Activated CD4-positive, CD25-positive, alpha-beta regulatory T cell (primary cell): ENCODE measurements at places on chromosomes 2 and 18.

DNA sequence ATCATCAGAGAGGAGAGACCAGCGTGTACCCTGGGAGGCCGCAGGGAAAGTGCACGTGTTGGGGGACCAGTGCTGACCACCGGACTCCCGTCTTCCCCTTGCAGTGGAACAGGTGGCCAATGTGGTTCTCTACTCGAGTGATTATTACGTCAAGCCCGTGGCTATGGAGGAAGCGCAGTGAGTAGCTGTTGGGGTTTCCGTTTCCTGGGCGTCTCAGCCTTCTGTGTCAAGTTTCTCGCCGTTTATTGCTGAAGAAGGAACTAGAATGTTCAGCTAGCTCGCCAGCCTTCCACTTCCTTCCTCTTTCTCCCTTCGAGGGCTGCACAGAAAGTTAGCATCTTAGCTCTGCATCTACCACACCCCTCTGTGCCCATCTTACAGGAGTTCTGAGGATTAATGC is 22.8 kb upstream of the DGKD start:
- peak; percentile 15 for DNase-seq

DNA sequence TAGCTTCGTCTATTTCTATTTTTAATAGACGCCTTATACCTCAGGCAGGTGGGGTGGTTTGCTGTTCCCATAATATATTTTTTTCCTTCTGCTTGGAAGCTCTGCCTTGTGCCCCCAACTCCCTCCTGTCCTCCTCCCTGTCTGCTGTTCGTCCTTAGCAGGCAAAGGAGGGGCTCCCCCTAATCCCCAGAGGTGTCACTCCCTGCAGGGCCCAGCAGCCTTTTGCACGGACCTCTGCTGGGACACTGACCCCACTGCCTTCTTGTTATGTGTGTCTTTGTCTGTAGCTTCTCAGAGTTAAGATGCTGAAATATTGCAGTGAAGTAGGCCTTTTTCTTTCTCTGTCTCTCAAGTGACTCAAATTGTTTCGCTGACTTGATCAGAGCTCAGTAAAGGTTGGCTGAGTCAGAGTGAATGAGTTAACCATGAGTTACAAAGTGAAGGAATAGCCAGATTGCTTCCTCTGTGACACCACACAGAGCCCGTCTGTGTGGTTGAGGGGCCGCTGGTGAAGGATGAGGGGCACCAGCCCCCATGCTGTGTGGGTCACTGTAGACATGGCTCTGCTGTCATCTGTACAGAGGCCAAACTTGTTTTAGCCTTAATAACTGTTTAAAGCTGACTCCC is 47.7 kb downstream of the PRKCE start:
- no peak for DNase-seq

GRCh38 chr18:52313213-52313612 is 26.8 kb upstream of the DCC start:
- no peak for DNase-seq

DNA sequence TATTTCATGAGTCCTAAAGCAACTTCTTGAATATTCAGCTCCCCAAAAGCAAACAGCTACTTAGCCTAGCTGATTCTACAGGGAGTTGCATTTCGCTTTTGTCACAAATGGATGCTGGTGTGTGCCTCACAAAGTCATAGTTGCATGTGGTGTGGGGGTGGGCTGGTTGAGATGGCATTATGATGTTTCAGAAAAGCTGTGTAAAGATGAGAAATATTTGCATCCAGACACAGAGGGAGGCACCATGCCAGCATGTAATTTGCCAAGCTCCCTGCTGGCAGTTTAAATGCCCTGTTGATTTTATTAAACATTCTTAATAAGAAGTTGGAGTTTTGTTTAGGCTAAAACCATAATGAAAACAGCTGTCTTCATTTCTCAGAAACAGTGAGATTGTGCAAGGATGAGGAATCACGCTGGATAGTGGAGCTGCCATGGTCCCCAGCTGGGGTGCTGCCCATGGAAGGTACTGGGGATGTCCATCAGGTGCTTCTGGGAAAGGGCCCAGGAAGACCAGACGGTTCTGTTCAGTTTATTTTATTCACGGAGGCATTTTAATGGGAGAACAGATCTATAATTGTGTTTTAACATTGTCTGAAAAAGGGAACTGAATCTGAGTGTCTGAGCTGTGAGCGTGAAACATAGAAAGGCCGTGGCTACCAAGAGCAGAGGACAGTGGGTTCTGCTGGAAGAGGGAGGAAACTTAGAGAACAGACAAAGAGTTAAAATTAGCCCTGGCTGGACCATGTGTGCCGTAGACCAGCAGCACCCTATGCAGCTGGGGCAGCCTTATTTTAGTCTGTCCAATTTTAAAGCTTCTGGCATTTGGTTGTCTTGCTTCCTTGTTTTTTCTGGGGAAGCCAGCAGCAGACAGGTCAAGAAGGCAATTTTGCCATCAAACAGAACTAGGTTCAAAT is 177.1 kb downstream of the FAM210A start:
- DNase-seq: no peak

DNA sequence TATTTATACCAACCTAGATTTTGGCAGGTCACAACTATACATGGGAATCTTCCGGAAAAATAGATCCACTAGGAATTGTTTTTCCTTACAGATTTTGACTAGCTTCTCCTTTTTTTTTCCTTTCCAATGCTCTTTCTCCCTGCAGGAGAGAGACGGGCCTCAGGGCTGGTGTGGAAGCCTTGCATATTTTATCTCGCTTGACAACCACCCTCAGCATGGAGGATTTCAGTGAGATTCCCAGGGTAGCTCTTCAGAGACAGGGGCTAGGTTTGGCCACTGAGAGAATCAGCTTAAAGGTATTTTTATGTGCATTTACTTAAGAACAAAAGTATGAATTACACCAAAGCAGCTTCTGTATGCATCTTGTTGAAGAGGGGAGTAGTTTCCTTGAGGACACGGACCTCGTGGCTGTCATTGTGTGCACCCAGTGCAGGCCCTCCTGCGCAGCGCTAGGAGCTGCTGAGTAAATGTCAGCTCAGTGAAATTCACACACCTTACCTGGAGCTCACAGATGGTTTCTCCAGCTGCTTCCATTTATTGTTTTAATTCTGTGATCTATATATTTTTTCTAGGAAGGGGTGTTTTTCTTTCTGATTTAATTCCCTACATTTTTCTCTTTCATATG is 54.4 kb downstream of the TRAPPC12 start:
- DNase-seq: no peak

- DNase-seq: no peak
Measured at GRCh38 chr2:2848621-2849333, 517.7 kb upstream of the MYT1L start.

GRCh38 chr2:73920577-73921545 is 5.8 kb upstream of the DGUOK start:
- DNase-seq: no peak

DNA sequence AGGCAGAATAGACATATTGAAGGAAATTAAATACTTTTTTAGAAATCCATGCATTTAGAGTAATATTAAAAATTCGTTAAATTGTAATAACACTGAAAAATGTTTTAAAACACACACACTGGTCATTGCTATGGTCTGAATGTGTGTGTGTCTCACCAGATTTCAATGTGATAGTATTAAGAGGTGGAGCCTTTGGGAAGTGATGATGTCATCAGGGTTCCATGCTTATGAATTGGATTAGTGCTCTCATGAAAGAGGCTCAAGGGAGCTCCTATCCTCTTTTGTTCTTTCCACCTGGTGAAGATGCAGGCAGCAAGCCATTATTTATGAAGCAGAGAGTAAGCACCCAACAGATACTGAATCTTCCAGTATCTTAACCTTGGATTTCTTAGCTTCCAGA is 441.8 kb downstream of the CDH2 start:
- no peak for DNase-seq

- no peak for DNase-seq
Measured at GRCh38 chr18:24516261-24516660, 55.8 kb downstream of the HRH4 start.

- no peak for DNase-seq
Measured at GRCh38 chr2:186853951-186854350, 5.0 kb upstream of the ZSWIM2 start.

GRCh38 chr2:1607971-1608688 is 136.2 kb downstream of the PXDN start:
- no peak for DNase-seq

GRCh38 chr18:56119681-56120080 is 518.7 kb downstream of the TXNL1 start:
- DNase-seq: no peak

GRCh38 chr2:55196526-55196925 is 35.6 kb downstream of the CLHC1 start:
- no peak for DNase-seq

DNA sequence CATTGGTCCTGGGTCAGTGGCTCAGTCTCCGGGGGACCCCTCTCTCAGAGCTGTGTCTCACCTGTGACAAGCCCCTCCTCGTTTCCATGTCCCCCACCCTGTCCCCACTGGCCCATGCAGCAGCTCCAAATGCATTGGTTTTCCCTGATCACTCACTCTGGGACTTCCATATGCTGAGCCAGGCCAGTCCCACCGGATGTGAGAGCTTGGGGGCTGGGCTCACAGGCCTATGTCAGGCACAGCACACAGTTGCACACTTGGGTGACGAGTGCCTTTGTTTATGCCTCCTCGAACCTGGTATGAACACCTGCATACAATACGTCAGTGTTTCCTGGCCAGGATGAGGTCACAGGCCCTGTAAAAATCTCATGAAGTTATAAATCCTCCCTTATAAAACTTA is 232.5 kb downstream of the TFCP2L1 start:
- no peak for DNase-seq

DNA sequence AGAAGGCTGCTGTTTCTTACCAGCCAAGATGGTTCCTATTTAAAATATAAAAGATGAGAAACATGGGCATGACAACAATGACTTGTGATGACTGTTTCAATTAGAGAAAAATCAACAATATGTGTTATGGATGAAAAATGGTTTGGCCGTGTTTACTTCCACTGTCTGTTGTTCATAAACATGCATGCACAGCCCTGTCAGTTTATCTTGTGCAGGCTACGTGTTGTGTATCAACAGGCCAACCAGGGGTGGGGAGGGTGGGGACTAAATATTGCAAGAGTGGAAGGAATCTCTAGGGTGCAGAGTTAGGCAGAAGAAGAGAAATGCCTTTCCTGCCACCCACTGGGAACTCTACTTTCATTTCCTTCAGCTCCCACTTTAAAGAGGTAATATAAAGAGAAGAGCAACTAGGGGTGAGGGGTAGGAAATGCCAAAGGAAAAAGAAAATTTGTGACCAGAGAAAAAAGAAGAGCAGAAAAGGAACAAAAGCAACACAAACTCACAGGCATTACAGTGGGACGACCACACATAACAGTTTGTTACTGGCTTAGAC is 116.8 kb upstream of the MEIS1 start:
- no peak for DNase-seq

DNA sequence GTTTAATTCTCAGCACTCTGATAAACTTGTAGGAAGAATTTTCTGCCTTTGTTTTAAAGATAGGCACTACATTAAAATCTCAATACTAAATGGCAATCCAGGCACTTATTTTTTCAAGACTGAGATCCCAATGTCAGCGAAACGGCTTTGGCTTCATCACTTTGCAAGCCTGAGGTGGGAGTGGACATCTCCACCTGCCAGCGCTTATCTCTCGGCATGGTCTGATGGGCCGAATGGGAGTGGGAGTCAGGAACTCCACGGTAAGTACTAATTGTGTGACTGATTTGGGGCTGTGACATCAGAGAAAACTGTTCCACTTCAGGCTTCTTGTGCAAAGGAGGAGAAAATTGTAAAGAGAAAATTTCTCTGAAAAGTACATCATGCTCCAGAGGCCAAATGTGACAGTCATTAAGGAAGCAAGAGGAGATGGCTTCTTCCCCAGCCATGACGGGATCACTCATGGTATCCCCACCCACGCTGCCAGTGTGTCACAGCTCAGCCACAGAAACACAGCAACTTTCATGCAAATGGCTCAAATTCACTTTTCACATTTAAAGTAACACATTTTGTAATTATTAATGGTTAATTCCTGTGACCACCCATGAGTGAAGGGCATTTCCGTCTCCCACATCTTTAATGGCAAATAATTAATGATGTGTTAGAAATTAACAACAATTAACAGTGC is 385.5 kb upstream of the HNRNPA3 start:
- DNase-seq: no peak

- DNase-seq: peak; percentile 16
Measured at GRCh38 chr2:230902180-230902899, 22.7 kb downstream of the GPR55 start.

DNA sequence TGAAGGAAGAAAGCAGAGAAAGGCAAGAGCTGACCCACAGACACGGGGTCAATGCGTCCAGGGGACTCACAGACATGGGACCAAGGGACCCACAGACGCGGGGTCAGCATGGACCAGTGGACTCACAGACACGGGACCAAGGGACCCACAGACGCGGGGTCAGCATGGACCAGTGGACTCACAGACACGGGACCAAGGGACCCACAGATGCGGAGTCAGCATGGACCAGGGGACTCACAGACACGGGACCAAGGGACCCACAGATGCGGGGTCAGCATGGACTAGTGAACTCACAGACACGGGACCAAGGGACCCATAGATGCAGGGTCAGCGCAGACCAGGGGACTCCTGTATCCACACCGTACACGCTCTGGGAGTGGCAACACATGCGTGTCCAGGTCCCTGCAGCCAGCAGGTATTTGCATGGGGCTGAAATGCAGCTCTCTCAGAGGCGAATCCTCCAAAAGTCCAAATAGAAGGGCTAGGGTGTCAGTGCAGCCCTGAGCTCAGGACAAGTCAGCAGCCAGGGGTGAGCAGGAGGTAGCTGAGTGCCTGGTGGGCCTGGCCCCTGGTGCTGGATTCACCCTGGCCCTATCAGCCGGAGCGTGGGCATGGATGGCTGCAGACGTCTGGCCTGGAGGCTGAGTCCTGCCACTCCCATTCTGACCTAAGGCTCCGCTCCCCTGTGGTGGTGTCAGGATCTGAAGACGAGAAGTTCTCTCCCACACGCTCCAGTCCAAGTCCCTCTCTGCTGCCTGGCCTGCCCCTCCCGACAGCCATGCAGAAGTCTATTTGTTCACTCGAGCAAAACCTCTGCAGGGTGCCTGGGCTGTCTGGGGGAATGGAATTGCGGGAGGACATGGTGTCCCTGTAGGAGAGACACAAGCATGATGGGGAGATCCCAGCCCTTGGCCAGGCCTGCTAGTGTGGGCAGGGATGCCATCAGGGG is 28.5 kb downstream of the TMEM18 start:
- no peak for DNase-seq

- no peak for DNase-seq
Measured at GRCh38 chr18:38545071-38545470, 979.5 kb upstream of the CELF4 start.

GRCh38 chr2:180516232-180516631 is 464.2 kb upstream of the UBE2E3 start:
- no peak for DNase-seq

GRCh38 chr2:220756653-220757052 is 815.5 kb downstream of the EPHA4 start:
- DNase-seq: no peak

DNA sequence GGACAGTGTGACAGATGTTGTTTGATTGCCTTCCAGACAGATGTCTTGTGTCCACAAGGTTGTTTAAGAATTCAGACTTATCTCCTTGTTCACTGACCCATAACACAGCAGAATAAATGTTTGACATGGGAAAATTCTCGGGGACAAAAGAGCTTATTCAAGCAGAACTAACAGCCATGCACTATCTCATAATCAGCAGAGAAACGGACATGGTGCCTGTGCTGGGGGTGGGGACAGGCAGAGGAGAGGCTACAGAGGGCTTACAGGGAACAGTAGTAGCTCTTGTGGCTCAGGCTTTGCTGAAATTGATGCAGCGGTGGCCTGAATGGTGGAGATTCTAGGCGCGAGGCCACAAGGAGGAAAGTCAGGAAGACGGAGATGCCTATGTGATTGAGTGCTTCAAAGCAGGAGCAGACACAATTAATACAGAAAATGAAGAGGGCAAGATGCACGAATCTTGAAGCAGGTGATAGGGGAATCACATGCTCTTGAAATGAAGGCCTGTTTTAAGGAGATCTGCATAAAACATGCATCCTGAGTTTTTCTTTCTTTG is 62.0 kb upstream of the CAB39 start:
- no peak for DNase-seq
